ENCODE measurements at places on chromosomes 6 and 20.

- DNase-seq: peak; percentile 83
Measured at GRCh38 chr6:25302677-25303128, 23.5 kb downstream of the CARMIL1 start.

GRCh38 chr20:57727863-57728262 lies 18.0 kb upstream of the PMEPA1 start:
- DNase-seq: no peak

DNA sequence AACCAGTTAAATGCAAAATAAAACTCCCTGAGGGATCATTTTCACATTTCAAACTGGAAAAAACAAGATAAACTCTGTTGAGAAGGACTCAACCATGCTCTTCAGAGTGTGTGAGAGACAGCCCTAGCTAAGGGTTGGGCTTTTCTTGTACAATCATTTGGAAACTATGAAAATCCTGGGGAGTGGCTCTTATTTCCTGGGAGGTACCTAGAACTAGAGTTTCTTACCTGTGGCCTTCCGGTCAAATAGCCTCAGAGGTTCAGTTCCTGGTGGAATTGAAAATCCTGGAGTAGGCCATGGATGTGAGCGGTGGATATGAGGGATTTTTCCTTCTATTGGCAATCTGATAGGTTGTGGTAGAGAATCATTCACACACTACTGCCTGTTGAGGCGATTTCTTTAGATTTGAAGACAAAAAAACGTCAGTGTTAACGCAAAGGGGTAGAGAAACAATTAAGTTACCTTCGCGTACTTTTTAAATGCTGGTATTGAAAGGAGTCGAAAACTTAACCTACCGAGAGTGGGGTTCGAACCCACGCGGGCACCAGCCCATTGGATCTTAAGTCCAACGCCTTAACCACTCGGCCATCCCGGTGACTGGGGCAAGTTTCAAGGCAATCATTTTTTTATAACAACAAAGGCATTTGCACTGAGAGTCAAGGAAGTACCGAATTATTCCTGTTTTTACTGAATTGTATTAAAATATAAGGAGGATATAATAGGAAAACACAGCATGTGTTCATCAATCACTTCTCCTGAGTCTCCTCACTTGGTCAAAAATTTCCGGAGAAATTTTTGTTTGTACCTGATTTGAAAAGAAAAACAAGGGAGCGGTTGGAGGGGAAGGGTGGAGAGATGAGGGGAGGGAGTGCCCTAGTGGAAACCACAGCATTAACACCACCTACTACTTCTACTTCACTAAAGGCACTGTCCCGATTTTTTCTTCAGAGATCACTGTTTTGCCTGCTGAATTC lies 191.3 kb downstream of the OR2B2 start:
- no peak for DNase-seq

GRCh38 chr6:75691012-75691411 lies 58.0 kb upstream of the MYO6 start:
- DNase-seq: no peak

DNA sequence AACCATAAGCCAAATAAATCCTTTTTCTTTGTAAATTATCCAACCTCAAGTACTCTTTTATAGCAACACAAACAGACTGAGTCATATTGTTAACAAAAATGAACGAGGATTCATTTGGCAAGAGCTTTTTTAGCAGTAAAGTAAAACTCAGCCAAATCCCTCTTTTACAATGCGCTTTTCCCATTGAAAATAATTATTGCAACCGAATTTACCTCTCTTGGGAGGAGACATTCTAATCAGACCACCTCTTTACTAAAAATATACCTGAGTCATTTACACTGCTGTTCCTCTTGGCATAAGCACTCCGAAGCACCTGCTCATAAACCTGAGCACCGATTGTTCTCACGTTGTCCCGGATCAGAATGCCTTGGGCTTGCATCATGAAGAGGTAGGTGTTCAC lies 57.4 kb downstream of the B4GALT5 start:
- no peak for DNase-seq

- DNase-seq: no peak
Measured at GRCh38 chr6:116087437-116088027, 13.1 kb upstream of the NT5DC1 start.

- no peak for DNase-seq
Measured at GRCh38 chr20:54165014-54165413, 8.8 kb downstream of the CYP24A1 start.

- no peak for DNase-seq
Measured at GRCh38 chr6:132107896-132108295, 156.7 kb upstream of the CCN2 start.

GRCh38 chr20:728256-728944 lies 39.9 kb downstream of the SLC52A3 start:
- DNase-seq: peak; percentile 56

DNA sequence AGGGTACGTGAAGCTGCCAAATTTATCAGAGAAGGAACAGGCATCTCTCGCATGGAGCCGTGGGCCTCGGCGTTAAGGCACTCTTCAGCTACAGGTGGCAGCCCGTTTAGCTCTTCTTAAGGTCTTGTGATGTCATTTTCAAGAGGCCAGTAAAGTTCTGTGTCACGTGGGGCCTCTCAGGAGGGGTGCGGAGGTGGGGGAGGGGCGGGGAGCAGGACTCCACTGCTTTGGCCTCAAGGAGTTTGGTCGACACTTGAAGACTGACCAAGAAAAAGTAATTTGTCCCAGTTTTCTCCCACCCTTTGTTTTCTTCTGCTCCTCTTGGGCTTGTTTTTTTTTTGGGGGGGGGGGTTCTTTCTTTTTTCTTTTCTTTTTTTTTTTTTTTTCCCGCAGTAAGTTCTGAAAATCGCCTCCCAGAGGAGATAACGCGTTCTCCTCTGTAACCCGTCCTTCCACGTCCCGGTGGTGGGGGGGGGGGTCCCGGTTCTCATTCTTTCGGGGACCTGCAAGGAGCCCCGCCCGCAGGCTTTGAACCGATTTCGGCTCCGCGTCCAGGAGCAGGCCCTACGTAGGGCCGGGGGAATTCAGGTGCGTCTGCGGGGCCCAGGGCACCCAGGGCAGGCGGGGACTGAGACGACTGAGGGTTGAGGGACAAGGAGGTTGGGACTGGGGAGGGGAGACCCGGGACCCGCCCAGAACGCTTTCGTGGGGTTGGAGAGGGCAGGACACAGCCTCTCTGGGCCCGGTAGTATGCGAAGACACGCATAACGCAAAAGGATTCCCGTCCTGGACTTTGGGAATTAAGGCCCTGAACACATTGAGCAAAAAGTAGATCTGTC lies 26.0 kb downstream of the GPX6 start:
- peak; percentile 87 for DNase-seq

GRCh38 chr20:32282461-32282860 lies 5.0 kb downstream of the KIF3B start:
- no peak for DNase-seq

- no peak for DNase-seq
Measured at GRCh38 chr6:116223355-116223754, 30.5 kb downstream of the TSPYL4 start.

DNA sequence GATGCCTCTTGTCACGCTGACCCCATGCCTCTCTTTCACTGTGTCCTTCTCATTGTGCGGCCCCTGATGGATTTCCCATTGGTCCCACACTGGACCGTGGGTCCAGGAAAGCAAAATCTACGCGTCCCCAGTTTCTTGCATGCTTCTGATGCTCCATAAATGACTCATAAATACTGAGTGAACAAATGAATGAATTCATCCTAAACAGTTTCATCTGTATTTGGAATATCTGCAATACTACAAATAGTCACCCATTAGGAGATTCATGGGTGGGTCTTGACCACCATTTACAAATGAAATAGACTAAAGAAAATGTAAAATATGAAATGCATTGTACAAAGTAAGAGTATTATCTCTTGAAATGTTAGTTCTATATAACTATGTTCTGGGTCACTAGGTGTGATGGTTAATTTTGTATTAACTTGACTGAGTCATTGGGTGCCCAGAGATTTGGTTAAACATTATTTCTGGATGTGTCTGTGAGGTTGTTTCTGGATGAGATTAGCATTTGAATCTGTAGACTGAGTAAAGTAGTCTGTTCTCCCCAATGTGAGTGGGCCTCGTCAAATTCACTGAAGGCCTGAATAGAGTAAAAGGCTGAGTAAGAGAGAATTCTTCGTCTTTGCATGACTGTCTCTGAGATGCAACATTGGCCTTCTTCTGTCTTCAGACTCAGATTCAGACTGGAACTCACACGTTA lies 448.7 kb downstream of the PREX1 start:
- no peak for DNase-seq

GRCh38 chr6:42025845-42026243 lies 24.5 kb upstream of the TAF8 start:
- no peak for DNase-seq

All from lung (tissue), 17 donors.